ENCODE measurements at places on chromosomes 2 and 18.

GRCh38 chr2:104430852-104431251 is 423.1 kb upstream of the POU3F3 start:
- no peak for DNase-seq

- no peak for DNase-seq
Observed at GRCh38 chr2:40625849-40626248, 174.0 kb upstream of the SLC8A1 start.

DNA sequence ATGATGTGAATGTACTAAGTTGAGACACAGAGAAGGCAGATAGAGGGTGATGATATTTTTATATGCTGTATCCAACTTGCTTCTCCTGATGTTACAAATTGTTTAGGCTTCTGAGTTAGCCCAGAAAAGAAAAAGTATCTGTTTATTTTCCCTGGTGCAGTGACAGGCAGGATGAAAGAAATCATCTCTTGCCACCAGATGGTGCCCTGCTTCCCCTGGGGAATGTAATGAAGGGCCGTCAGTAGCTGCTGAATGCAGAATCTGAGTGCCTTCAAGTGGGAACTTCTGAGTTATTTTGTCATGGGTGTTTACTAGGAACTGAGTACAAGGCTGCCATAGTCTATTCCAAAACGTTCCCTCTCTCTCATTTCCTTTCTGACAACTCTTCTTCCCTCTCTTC is 525.6 kb downstream of the MBD2 start:
- DNase-seq: no peak

DNA sequence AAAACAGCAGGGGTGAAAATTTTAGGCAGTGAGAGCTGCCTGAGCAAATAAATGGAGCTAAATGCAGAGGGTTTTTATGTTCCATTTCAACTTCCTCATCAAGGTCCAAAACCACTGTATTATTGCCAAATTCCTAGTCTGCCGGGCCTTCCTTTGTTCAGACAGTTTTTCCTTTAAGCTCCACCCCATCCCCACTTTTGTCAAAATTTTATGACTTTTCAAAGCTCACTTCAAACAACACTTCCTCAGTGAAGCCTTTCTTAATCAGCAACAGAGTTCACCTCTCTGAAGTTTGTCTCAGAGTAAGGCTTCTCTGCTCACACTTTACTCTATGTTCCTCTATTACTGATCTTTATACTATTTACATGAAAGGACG is 81.3 kb downstream of the CERKL start:
- DNase-seq: no peak

DNA sequence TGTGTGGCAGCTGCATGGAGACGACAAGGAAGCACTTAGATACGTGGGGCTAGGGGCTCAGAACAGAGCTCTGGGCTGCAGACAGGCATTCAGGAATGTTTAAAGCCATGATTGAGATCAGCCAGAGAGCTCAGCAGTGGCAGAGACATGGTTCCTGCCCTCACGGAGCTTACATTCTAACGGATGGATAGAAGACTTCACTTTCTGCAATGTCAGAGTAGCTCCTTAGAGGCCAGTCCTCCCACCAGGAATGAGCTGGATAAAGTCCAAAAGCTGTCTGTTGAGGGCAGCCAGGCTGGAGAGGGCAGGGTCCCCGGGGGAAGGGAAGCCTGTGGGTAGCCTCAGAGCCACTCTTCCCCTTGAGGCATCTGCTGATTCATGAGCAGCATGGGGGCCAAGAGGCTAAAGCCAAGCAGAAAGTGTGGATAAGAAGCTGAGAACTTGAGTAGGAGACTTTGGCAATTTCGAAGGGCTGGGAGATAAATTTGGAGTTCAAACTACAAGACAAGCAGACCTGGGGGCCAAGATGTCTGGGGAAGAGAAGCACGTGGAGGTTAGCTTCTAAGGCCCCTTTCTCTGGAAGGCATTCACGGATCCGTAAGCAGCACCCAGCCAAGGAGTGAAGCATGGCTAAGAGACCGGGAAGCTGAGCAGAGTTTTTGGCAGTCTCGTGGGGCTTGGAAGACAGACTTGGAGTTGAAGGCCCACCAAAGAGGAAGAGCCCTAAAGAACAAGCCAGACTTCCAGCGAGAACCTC is 9.7 kb upstream of the CIB4 start:
- no peak for DNase-seq
